ENCODE measurements at places on chromosomes 5 and 9.
A peak's percentile ranks its signal among the peaks of the same experiment; 100 is the strongest.

DNA sequence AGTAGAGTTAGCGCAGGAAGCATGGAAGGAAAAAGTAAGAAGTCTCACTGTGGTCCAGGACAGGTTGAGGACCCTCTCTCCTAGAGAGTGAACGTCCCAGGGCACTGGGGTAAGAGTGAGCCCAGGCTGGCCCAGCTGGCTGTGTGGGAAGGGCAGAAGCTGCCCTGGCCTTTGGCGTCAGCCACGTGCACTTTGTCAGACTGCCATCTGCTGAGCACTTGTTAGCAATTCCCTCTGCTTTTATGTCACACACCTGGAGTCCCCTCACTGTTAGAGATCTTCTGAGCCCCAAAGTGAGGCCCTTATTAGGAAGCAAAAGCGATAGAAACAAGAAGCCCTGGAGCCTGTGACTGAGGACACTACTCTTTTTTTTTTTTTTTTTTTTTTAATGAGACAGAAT, 79.1 kb downstream of the UGCG start:
- DNase-seq, result peak; percentile 85

DNA sequence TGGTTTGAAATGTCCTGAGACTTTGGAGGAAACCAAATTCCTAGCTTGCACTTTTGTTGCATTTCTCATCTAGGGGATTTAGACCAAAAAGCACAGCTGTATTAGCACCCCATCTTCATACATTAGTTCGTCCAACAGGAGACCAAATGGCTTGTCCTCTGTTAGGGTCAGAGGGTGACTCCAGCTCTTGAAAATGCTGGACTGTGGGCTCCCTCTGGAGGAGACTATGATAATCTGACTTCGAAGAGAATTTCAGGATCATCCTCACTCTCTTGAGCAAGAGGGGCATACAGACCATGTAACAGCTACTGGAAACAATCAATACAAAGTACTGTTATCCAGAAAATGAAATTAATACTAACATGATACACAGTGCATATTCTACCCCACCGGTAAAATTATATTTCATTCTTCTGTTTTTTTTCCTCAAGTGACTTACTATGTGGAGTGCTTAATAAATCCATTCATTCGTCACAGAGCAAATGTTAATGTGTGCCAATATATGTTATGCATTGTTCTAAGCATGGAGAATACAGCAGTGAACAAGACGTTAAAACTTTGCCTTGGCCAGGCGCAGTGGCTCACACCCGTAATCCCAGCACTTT, 63.7 kb upstream of the PPP2CA start:
- peak; percentile 21 for DNase-seq

DNA sequence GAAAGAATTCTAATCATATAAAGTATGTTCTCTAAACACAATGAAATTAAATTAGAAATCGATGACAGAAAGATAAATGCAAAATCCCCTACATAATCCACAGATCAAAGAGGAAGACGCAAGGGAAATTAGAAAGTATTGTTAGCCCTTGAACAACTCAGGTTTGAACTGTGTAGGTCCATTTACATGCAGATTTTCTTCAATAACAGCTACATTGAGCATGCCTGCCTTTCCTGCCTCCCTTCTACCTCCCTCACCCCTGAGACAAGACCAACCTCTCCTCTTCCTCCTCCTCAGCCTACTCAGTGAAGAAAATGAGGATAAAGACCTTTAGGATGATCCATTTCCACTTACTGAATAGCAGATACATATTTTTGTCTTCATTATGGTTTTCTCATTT, 75.2 kb downstream of the PLPP1 start:
- DNase-seq, result no peak

- DNase-seq, result no peak
Observed at GRCh38 chr9:127539982-127540663, 72.0 kb upstream of the STXBP1 start.

DNA sequence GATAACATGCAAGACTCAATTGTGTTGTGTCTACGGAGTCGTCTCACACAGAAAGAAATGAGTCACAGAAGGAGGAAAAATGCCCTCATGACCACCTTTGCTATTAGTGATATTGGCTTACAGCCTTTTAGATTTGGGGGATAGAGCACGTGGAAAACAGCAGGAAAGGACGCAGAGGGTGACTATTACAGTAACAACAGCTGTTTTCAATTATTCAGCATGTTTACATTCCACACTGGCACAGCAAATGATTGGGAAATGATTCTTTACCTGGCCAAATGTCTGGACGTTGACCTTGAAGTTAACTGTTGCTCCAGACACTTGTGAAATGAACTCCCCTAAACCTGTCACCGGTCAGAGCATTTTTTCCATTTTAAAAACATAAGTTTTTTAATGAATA, 46.8 kb downstream of the APTX start:
- DNase-seq, result no peak

DNA sequence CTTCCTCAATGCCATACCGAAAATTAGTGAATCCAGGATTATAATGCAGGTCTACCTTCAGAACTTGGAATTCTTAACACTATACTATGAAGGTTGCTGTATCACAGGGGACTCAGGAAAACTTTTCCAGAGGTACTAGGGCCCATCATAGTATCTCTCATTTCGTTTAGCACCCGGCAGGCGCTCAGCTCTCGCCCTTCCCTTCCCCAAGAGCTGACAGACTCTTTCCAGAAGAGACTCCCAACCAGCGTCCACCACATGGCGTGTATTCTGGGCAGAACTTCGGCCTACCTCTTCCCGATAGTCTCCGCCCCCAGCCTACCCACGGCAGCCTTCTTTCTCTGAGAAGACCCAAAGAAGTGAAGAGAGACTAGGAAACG, 271 bp downstream of the NOL8 start:
- no peak for DNase-seq

Measured in SHP77 (cell line).